Renal cortical epithelial cell (primary cell): ENCODE measurements at places on chromosomes 2 and 18.

DNA sequence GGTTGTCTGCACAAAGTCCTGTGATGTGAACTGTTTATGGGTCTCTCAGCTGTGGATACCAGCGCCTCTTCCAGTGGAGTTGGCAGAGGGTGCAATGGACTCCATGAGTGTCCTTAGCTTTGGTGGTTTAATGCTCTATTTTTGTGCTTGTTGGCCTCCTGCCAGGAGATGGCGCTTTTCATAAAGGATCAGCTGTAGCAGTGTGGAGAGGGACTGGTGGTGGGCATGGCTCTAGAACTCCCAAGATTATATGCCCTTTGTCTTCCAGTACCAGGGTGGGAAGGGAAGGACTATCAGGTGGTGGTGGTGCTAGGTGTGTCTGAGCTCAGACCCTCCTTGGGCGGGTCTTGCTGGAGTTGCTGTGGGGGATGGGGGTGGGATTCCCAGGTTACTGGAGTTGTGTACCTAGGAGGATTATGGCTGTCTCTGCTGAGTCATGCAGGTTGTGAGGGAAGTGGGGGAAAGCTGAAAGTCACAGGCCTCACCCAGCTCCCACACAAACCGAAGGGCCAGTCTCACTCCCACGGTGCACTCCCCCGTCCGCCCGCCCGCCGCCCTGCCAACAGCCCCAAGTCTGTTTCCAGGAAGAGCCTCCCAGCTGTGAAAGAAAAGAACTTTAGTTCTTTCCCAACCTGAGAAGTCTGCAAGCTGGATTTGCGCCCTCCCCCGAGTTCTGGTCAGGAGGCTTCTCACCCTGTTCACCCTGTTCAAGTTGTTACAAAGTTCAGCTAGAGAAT is 108.1 kb downstream of the MARCO start:
- DNase-seq: peak; percentile 33

DNA sequence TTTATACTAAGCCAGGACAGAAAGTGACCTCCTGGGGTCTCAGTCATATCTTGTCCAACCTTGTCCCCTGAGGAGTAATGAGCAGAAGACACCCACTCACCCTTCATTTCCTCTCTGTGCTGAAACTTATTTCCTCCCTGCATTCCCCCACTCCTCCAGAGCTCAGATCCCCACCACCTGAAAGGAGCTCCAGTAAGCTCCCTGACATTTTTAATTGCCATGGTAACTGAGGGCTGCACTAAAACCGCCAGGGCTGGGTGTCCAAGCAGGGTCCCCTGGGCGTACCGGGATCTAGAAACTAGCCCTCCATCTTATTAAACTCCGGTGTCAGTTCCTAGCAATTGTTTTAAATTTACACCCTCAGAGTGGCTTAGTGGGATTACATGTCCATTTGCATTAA is 393.3 kb upstream of the HNRNPA3 start:
- no peak for DNase-seq

GRCh38 chr2:196170213-196170605 is 1.2 kb downstream of the STK17B start:
- DNase-seq: peak; percentile 61

DNA sequence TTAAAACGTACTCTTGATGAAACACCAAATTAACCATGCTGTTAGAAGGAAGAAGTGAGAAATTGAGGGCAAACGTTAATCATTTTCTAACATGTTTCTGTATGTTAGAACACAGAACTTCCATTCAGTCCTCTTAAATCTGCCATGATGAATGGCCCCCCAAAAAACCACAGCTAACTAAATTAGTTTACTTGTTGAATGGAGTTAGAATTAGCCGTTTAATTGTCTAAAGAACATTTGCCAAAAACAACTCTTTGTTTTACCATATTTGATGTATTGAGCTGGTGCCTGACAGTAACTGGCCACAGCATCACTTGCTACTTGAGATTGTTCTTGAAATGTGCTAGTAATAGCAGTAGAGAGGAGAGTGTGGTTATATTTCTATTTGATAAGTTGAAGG is 12.7 kb downstream of the CCNYL1 start:
- DNase-seq: no peak

GRCh38 chr18:36331521-36331971 is 34.0 kb downstream of the FHOD3 start:
- peak; percentile 66 for DNase-seq

DNA sequence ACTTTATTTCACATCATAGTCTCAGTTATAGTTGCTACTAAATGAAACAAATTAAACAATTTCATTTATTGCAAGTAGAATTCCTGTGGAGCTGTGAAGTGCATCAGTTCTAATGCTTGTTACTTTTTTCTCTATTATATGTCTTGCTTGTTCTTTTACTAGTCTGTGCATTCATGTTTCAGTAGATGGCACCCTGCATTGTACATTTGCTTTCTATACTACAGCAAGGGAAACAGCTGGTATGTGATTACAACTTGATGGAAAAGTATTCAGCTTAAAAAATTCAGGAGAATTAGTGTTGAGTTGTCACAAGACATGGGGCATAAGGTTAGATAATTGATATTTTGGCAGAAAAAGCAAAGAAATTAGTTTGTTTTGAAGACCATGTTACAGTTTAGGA is 72.3 kb downstream of the TANK start:
- no peak for DNase-seq

DNA sequence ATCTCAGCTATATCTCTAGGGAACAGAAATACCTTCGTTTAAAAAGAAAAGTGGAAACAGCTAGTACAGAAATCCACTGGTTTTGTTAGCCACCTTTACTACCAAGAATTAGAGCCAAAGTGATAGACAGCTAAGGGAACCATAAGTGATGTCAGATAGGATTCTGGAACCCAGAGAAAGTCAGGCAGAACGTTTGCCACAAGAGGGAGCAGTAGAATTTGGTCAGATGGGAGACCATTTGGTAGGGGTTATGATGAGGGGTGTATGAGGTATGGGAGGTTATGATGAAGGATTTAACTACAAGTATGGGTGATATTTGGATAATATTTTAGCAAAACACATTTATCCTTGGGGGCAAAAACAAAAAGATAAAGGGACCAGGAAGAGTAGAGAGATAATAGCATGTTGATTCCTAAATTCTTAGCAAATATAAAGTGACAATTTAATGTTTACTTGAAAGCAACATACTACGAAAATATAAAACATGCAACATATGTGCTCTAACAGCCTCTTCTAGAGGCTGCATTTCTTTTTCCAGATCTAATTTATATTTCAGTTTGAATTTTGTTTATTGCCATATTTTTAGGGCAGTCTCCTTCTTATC is 3.3 kb downstream of the SLC8A1 start:
- DNase-seq: peak; percentile 44

- no peak for DNase-seq
These were observed 251.5 kb upstream of the MEX3C start for GRCh38 chr18:51448949-51449348.

- peak; percentile 2 for DNase-seq
These were observed 25.0 kb downstream of the FASTKD2 start for GRCh38 chr2:206790311-206790935.

- no peak for DNase-seq
These were observed 10.7 kb downstream of the BIN1 start for GRCh38 chr2:127096280-127096679.

GRCh38 chr2:148602885-148603561 is 41.5 kb upstream of the EPC2 start:
- no peak for DNase-seq
